Stimulated activated CD8-positive, alpha-beta memory T cell treated with anti-CD3 and anti-CD28 coated beads, Interleukin-4, amount 100 ng/mL, for 1 hour (primary cell): ENCODE measurements at places on chromosomes 6 and 20.

DNA sequence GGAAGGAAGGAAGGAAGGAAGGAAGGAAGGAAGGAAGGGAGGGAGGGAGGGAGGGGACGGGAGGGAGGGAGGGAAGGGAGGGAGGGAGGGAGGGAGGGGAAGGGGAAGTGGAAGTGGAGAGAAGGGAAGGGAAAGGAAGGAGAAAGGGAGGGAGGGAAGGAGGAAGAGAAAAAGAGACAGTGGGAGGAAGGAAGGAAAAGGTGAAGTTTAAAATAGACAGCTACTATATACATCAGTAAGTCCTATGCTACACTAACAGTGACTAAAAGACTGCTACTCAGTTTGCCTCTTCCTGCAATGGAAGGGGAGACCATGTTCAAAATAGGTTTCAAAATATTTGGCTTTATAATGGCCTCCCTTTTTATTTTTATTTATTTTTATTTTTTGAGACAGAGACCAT is 22.5 kb downstream of the MAP3K5 start:
- DNase-seq: no peak

- DNase-seq: no peak
These were observed 32.0 kb downstream of the MTHFD1L start for GRCh38 chr6:150897400-150897943.

- no peak for DNase-seq
These were observed 4.9 kb upstream of the LMBRD1 start for GRCh38 chr6:69801711-69802110.

DNA sequence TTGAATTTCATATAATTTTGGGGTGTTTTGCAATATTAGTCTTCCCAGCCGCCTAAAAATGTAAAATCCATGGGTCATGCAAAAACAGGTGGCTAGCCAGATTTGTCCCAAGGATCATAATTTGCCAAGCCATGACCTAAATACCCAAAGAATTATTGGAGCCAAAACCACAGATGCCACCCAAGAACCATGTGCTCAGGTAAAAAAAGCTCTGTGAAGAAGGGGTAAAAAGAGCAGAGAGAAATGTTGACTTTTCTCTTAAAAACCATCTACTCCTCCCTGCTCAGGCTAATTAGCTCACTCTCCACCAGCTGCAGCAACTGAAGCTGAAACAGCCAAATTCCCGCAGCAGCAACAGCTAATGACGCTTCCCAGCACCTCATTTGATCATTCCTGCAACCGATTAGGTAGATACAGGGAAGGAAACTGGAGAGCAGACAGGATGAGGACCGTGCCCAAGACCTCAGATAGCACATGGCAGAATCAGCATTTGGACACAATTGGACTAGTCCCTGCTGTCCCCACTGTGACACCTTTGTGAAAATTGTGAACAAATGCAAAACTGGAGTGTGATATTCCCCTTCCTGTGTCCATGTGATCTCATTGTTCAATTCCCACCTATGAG is 107.9 kb upstream of the NXT1 start:
- DNase-seq: no peak

- no peak for DNase-seq
These were observed 163.4 kb downstream of the MTFR2 start for GRCh38 chr6:136086686-136087085.

- DNase-seq: no peak
These were observed 237.5 kb downstream of the CD83 start for GRCh38 chr6:14354919-14355572.

GRCh38 chr20:45975686-45976085 is 3.7 kb upstream of the ZNF335 start:
- DNase-seq: no peak

DNA sequence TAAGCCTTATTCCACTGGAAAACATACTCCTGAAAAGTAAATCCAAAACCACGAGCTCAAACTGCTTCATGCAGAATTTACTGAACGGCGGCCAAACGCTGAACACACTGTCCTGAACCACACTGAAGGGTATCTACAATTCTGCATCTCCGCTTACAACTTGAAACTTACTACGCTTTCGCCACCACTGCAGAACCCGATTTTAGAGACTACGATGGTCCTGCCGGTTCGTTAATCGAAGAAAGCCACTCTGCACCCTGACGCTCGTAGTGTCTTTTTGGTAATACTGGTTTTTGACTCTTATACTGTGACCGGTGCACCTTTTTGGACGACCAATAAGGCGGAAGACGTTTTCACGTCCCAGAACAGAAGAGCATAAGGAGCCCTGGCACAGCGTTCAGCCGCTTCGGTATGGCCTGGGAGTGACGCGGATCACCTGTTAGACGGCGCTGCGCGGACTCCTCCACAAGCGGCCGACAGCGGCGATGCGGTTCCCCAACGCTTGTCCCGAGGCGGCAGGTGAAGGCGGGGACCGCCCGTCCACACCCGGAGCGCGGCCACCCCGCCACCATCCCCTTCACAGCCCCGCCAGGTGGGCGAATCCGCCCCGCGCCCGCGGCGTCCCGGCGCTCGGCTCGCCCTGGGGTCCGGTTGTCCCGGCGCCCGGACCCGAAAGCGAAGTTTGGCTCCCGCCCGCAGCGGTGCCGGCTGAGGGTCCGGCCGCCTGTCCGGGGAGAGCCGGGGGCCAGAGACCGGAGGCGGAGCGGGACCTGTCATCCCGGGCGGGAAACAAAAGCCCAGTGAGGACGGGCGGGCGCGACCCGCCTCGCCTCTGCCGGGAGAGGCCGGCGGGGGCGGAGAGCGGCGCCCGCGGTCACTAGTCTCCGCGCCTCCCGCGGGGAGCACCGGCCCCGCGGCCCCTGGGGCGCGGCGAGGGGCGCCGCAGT is 784 bp downstream of the FKBP5 start:
- DNase-seq: peak; percentile 29

GRCh38 chr6:24441599-24441904 is 38.8 kb downstream of the MRS2 start:
- DNase-seq: no peak

DNA sequence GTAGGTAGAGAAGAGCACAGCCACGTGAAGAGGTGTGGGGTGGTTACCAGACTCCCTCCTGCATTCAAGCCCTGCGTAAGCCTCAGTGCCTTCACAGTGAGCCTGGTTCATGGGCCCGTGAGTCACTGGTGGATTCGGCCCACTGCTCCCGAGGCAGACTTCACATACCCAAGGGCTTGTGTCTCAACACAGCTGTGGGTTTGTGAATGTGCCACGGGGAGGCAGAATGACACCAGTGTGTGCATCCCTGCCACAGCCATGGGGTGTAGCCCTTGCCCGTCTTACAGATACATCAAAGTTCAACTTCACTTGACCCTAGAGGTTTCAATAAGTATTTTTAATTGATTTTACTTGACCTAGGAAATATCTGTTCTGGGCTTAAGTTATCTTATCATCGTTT is 108.5 kb downstream of the MAP3K4 start:
- DNase-seq: no peak

- DNase-seq: no peak
These were observed 2.9 kb upstream of the HLA-DOB start for GRCh38 chr6:32819729-32820128.
